ENCODE measurements at places on chromosomes 11 and 22.

DNA sequence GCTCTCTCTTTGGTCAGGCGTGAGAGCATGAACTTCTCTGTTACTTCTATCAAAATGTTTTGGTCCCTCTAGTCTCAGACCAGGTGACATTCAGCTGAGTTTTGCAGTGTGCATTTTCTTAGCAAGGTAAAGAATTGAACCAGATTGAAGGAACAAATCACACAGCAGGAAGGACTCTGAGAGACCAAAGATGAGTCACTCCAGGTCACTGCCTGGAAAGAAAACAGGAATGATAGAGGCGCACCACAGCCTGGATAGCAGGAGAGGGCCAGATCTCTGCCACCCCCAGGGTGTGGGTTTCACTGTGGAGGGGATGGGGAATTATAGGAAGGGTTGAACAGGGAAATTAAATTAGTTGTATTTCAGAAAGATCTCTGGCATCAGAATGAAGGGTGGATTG is 788.3 kb downstream of the NTM start:
- no peak for DNase-seq

GRCh38 chr11:86595955-86596354 is 76.5 kb downstream of the ME3 start:
- DNase-seq: no peak

- no peak for DNase-seq
These were observed 24.0 kb upstream of the TOP3B start for GRCh38 chr22:22006596-22006990.

DNA sequence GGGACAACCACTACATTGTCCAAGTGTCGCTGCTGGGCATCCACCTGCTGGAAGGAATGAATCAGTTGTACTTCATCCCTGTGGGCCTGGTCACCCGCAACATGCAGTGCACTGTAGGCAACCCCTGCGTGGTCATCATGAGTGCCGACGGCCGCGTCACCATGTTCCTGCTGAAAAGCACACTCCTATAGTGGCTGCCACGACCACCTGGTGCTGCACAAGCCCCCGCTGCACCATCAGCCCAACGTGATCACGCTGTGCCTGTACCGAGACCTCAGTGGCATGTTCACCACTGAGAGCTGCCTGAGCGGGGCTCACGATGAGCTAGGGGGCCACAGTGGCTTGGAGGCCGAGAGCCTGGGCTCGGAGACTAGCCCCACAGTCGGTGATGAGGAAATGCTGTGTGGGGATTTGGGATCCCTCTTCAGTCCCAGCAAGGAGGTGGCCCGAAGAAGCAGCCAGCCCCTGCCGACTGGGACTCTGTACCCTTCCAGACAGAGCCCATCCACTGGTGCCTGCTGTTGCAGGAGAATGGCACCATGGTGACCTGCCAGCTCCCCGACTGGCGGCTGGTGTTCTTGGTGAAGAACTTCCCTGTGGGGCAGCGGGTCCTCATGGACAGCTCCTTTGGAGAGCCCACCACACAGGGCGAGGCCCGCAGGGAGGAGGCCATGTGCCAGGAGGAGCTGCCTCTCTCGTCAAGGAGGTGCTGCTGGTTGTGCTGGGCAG is 15.7 kb upstream of the SLC5A4 start:
- DNase-seq: no peak

GRCh38 chr11:130404727-130405126 is 23.7 kb downstream of the ADAMTS8 start:
- no peak for DNase-seq

- DNase-seq: no peak
These were observed 30.8 kb downstream of the GNB1L start for GRCh38 chr22:19823902-19824211.

DNA sequence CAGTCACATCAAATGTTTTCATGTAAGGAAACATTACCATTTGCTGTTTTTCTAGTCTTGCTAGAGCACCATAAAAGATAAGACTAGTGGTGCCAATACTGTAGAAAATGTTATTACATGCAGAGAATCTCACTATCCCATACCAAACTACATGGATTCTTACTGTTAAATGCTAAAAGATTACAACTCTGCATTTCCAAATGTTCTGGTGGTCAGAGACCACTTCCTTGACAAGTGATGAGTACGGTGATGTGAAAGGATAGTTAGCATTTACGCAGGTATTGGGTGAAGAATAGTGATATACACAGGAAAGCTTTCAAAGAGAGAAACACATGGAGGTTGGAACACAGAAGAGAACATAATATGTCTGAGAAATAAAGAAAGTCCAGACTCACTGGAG is 98.2 kb downstream of the GGTLC2 start:
- no peak for DNase-seq

DNA sequence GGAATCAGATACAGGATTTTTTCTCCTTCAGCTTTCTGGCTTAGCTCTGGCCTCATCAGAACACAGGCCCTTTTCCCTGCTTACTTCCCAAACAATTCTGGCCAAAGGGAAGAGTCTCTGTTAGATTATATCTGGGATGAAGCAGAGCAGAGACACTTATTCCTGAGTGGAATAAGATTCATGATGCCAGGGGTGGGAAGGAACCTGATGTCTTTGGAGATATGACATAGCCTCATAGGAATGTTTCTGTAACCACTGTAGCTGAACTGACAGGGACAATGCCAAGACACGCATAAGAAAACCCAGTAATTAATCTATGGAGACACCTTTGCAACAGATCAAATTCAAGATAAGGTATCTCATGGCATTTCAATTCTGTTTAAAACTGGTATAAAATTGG is 177.1 kb upstream of the RAG2 start:
- no peak for DNase-seq

- no peak for DNase-seq
These were observed 791.1 kb downstream of the NTM start for GRCh38 chr11:132161403-132162078.

All from NK-92 treated with Interleukin-12 subunit alpha and Interleukin-12 subunit beta, amount 100 ng/mL, for 24 hours (cell line).